ENCODE measurements at places on chromosomes 3 and 15. TPM values are rescaled to one million over a fixed set of nuclear protein-coding genes. Genes with fewer than 3 reads are reported as not detected.

DNA sequence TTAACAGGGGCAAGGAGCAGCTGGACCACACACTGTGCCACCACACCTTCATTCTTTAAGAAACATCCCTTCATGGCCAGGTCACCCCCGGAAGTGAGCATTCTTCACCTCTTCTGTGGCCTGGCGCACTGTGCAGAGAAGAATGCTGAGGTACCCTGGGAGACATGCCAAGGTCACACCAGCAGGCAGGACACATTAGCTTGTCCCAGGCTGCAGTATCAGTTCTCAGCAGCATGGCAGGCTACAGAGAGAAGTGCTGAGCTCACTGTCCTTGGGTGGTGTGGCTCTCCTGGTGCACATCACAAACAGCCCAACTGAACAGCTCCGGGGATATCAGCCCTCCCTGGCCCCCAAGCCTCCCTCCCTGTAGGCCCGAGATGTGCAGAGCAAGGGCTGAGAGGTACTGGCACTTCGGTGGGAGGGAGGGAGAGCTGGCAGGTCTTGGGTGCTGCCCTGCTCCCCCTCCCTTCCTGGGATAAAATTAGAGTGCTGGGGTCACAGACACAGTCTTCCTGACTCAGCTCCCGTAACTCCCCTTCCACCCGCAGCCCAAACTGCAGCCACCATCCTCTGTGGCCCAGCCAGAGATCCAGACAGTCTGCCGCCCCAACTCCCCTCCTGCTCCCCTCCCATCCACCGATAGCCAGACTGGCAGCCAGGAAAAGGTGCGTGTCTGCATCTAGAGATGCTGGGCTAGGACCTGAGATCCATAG, 13.4 kb downstream of the SEMA7A start:
- no peak for DNase-seq

- DNase-seq = no peak
Measured at GRCh38 chr15:69237718-69238117, 61.0 kb upstream of the PAQR5 start.

- no peak for DNase-seq
Measured at GRCh38 chr3:102123590-102124190, 274.4 kb downstream of the NFKBIZ start.

The MST1R gene
- not detected for polyA plus RNA-seq

The CHST2 gene
- 5.1 TPM for polyA plus RNA-seq

The PRSS50 gene
- polyA plus RNA-seq = not detected

The AMIGO3 gene
- 1.8 TPM for polyA plus RNA-seq

All from muscle of arm (tissue), 14 donors.